ENCODE measurements at places on chromosomes 4 and X.

DNA sequence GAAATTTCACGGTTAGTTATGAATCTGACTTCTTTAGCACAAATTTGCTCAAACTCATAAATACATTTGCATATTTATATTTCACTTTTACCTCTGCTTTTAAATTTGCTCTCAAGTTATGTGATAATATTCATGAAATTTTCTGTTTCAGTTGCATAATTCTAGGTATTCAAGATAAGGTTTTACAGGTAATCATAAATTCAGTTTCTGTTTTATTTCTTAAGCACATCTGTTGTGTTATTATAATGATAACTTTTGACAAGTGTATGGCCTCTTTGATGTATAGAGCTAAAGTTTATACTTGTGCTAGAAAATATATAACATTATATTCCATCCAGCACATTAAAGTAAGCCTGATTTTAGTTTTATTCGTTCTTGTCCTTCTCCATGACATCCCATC is 308.1 kb downstream of the SLC7A11 start:
- DNase-seq: no peak

GRCh38 chrX:18674417-18674787 is 2.5 kb upstream of the RS1 start:
- DNase-seq: no peak

GRCh38 chr4:121073672-121074381 is 1.5 kb upstream of the NDNF start:
- DNase-seq: peak; percentile 7

GRCh38 chr4:169275180-169275579 is 4.4 kb upstream of the SH3RF1 start:
- DNase-seq: no peak

- DNase-seq: no peak
Measured at GRCh38 chr4:10816571-10816970, 132.0 kb upstream of the CLNK start.

GRCh38 chr4:40662962-40663604 is 33.4 kb upstream of the RBM47 start:
- peak; percentile 89 for DNase-seq

GRCh38 chrX:147912093-147912801 is 528 bp downstream of the FMR1 start:
- DNase-seq: peak; percentile 40

DNA sequence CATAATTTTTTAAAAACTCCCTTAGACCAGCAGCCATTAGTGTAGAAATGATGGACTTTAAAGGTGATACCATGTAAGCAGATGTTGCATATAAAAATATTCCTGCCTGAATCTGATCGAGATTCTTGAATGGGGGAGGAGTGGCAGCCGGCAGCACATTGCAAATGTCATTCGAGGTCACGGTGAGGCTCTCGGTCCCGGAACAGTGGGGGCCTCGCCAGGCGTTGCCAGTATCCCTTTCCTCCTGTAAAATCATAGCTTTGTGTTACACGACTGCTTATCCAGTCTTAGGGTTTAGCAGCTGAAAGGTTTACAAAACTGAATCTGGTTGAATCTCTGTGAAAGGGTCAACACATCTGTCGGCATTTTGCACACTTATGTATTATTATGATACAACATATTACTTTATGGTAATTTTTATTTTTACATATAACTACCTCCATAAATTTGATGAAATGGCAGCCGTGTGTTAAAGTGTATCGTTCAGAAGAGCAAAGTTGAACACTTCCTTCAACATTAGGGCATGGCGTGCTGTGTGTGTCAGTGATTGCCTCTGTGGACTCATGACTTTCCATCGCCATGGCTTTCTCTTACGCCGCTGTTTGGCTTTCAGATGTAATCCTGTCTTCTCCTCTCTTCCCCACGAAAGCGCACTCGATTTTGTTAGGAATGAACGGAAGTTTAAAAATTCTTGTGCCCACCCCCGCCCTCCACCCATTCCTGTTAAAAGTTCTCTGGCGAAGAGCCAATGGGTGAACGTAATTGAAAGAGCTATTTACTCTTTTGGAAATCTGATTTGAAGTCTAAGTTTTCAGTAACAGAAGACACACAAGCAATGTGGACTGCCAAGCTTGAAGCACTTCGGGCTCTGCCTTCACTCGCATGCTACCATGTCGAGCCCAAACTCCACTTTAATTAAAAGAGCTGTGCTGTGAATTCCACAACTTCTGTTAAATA is 114.8 kb downstream of the STOX2 start:
- DNase-seq: no peak

GRCh38 chr4:40731792-40732245 is 17.9 kb upstream of the NSUN7 start:
- peak; percentile 54 for DNase-seq

GRCh38 chr4:1983846-1984405 is 24.8 kb downstream of the NELFA start:
- no peak for DNase-seq

GRCh38 chr4:55397520-55398321 is 2.0 kb downstream of the TMEM165 start:
- DNase-seq: peak; percentile 57

GRCh38 chr4:110371016-110371770 is 104.8 kb upstream of the ENPEP start:
- peak; percentile 97 for DNase-seq

DNA sequence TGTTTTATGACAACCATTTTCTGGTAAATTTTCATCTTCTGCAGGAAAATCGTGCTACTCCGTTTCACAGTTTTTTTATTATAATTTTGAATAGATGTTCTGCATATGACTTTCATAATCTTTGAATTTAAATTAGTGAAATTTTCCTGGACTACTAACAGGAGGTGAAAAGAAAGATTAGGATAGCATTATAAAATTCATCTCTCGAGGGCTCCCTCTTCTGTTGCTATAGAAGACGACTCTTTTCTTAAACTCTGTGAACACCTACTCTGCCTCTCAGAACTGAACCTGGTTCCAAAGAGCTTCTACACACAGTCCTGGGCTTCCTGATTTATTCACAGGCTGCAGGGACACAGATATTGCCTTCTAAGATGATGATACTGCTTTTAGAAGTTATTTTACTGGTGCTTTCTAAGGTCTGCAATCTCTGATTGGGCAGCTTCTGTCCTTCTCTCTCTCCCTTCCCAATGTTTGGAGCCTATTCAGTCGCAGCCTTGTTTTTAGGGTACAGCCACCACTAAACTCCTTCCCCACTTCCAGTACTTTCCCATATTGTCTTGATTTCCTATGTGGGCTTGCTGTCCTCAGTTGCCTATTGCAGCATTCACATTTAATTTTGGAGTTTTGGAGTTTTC is 10.1 kb upstream of the SAP30 start:
- no peak for DNase-seq

GRCh38 chrX:4435905-4436304 is 722.5 kb upstream of the PRKX start:
- no peak for DNase-seq

- DNase-seq: no peak
Measured at GRCh38 chr4:185202984-185203485, 765 bp downstream of the CFAP97 start.

GRCh38 chrX:13695601-13696115 is 6.7 kb downstream of the RAB9A start:
- DNase-seq: no peak

- DNase-seq: peak; percentile 72
Measured at GRCh38 chrX:9681422-9681821, 84.2 kb downstream of the GPR143 start.

- DNase-seq: no peak
Measured at GRCh38 chr4:79915246-79915645, 157.8 kb downstream of the ANTXR2 start.

- DNase-seq: no peak
Measured at GRCh38 chrX:74179499-74179898, 124.5 kb upstream of the ZCCHC13 start.

DNA sequence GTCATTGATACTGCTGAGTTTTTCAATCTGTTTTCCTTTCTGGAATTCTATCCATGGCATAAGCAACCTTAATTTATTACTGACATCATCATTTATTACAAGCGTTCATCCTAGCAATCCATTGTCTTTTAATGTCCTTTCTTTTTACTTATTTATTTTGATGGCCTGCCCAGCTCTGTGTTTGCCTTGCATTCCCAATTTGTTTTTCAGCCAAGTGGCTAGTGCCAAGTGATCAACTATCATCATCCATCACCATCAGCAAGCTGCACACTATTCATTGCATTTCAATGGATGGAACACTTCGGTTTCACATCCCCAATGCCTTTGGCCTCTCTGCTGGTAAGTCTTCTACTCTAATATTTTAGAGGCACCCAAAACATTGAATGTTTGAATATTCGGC is 831.7 kb upstream of the EPHA5 start:
- no peak for DNase-seq

DNA sequence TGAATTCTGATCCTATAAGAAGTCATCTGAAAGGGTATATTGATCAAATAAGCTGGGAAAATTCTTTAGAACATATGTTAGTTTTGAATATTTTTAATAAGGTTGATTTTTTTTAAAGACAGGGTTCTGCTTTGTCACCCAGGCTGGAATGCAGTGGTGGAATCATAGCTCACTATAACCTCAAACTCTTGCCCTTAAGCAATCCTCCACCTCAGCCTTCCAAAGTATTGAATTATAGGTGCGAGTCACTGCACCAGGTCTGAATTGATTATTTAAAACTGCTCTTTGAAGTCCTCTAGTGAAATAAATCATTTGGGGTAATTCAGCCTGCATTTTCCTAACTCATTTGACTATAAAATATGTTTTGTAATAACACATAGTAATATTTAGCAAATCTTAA is 812.3 kb downstream of the PDHA2 start:
- peak; percentile 16 for DNase-seq

DNA sequence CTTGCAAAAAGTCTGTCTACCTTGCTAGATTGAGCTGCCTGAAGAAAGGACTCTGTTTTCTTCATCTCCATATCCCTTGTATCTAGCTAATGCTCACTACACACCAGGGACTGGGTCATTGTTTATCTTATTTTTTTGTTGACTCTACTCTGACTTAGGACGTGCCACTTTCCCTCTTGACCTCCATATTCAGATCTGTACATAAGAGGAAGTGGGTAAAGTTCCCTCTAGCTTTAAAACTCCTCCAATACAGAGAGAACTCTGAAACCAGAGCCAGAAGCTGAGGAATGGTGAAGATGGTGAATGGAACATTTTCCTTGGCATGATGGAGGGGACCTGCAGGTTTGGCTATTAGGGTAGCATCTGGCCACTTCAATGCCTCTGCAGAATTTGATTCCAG is 2026.1 kb upstream of the TENM3 start:
- DNase-seq: no peak

GRCh38 chrX:138082251-138082650 is 516.3 kb downstream of the ZIC3 start:
- no peak for DNase-seq

DNA sequence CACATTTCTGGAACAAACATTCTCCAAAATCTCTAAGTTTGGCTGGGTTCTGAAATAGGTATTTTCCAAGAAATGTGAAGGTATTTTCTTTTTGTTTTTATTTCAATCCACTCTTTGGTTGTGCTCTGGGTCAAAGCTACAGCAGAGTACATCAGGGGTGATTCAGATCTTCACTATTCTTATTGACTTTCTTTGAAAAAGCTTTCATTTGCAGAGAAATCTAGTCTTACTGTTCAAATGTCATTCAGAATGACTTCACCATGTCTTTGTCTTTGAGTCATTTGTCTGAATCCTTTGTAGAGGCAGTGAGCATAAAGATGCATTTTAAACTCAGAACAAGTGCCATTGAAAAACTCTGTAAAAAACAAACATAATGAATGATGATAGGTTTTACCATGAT is 547.2 kb upstream of the ADGRL3 start:
- DNase-seq: no peak

DNA sequence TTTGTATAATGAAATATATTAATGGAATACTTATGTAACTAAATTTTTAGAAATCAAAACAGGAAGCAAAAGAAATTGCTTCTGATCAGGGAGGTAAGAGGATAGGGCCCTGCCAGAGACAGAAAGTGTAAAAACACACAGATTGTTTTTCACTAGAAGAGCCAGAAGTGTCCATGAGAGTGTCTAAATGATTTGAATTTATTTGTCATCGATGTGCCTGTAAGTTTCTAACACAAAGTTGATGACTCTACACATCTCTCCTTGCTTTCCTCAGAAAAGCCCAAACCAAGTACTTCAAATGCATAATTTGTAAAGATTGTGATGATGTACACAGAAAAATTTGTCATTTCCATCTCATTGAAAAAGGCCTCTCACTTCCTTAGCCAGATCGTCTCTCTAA is 80.6 kb downstream of the TMEM156 start:
- DNase-seq: no peak

- no peak for DNase-seq
Measured at GRCh38 chrX:150869450-150869849, 29.0 kb downstream of the CD99L2 start.

DNA sequence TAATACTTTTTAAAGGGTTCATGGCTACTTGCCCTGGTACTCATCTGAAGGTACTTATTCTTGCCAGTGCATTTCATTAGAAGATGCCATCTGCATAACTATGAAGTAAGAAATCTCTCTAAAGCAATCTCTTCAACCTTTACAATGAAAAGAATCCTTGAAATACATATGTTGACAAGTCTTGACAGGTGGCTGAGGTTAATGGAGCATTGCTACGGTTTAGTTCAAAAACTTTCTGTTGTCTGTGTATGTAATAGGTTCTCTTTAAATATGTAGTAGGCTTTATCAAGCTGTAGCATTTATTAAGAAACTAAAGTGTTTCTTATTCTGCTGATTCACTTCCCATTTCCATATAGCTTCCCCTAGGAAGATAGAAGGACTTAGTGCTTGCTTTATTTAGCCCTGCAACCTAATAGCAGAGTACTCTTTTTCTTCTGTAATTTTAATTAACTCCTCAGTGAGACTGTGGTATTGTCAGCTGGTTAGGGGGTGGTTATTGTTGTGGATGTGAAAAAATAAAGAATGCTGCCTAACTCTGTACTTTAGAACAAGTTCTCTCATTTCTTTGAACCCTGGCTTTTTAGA is 39.3 kb downstream of the SLAIN2 start:
- DNase-seq: no peak

GRCh38 chr4:112515198-112516065 is 548 bp downstream of the NEUROG2 start:
- peak; percentile 51 for DNase-seq

- DNase-seq: no peak
Measured at GRCh38 chr4:170610434-170610833, 520.7 kb upstream of the AADAT start.

GRCh38 chr4:136935305-136935704 is 597.0 kb downstream of the PCDH18 start:
- DNase-seq: peak; percentile 96

- no peak for DNase-seq
Measured at GRCh38 chr4:25209702-25210101, 24.1 kb upstream of the PI4K2B start.

- DNase-seq: no peak
Measured at GRCh38 chr4:156118507-156119220, 165.0 kb upstream of the CTSO start.

DNA sequence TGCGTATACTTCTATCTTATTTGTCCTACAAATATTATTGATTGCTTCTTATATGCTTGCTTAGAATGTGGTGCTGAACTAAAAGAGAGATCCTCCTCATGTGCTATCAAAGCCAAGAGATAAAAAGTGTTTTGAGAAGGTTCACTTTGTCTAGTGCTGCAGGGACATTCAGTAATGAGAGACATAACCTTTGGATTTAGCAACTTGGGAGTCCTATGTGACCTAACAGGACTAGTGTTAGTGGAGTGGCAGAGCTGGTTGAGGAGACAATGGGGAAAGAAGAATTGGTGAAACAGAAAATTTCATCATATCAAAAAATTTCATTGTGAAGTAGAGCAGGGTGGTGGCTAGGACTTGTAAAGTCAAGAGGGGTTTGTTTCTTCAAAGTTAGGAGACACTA is 117.0 kb downstream of the RAPGEF2 start:
- DNase-seq: no peak
